ENCODE measurements at places on chromosomes 2 and 18.

DNA sequence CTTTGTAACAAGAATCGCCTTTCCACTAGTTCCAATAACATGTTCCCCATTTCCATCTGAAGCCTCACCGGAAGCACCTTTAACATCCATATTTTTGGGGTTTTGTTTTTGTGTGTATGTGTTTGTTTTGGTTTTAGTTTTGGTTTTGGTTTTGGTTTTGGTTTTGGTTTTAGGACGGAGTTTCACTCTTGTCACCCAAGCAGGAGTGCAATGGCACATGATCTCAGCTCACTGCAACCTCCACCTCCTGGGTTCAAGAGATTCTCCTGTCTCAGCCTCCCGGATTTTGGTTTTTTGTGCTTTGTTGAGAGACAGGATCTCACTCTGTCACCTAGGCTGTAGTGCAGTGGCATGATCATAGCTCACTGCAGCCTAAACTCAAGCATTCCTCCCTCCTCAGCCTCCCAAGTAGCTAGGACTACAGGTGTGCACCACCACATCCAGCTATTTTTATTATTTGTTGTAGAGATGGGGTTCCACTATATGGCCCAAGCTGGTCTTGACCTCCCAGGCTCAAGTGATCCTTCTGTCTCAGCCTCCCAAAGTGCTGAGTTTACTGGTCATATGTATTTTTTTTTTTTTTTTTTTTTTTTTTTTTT lies 36.3 kb downstream of the TGOLN2 start:
- no peak for ATAC-seq

GRCh38 chr2:136119717-136120675 lies 2.0 kb upstream of the CXCR4 start:
- ATAC-seq = no peak

GRCh38 chr18:79756826-79757225 lies 40.9 kb upstream of the KCNG2 start:
- ATAC-seq = no peak

DNA sequence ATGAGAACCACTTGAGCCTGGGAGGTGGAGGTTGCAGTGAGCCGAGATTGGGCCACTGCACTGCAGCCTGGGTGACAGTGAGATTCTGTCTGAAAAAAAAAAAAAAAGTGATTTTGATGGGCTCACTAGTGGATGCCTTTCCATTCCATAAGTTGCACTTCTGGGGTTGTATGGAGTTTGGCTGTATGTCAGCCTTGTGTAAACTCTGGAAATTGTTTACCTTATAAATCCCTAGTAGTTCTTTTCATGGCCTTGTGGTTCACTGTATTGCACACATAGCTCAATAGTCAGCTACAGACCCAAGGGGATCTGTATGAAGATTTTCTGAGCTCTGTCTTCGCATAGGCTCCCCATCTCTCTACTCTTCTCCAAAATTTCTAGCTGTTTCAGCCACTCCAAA lies 131.9 kb downstream of the SOX11 start:
- ATAC-seq = no peak

DNA sequence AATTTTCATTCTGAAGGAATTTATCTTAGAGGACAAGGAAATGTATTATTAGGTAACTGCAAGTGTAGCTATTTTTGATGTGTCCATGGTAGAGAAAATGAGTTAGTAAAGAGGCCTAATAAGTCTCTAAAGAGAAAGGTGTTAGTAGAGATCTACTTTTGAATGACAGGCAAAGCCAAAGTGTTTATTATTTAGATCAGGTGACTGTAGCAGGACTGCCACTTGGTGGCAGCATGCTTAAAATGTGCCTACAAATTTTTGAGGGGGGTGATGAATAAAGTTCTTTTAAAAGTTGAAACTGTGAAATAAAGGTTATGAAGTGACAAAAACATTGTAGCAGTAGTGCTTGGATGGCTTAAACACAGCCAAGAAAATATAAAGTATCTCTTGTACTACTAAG lies 421.5 kb upstream of the MEIS1 start:
- ATAC-seq = no peak

- no peak for ATAC-seq
Observed at GRCh38 chr2:217844696-217845095, 158.1 kb downstream of the TNS1 start.

GRCh38 chr18:47883771-47884413 lies 46.6 kb downstream of the SMAD2 start:
- ATAC-seq = no peak

DNA sequence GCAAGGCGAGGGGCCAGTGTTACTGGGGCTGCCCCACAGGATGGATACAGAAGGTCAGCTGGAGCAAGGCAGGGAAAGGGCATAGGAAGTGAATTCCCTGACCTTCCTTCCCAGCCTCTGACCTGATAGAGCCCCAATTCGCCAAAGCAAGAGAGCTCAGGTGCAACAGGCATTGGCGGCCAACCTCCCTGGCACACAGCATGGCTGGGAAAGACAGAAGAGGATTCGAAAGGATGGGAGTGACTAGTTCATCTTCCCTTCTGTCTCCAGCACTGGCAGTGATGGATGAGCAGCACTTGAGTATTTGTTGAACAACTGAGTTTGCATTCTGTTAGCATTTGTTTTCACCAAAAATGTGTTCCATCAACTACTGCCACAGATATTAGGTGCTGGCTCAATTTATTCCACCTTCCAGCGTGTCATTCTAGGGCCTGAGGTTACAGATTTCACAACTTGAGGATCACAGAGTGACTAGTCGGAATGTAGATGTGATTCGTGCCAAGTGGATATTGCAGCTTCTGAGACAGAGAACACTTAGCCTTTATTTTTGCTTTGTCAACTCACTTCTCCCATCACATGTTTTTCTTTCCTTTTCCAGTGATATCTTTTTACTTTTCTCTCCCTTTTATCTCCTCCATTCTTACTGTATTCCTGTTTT lies 6.2 kb downstream of the COPS8 start:
- ATAC-seq = no peak

DNA sequence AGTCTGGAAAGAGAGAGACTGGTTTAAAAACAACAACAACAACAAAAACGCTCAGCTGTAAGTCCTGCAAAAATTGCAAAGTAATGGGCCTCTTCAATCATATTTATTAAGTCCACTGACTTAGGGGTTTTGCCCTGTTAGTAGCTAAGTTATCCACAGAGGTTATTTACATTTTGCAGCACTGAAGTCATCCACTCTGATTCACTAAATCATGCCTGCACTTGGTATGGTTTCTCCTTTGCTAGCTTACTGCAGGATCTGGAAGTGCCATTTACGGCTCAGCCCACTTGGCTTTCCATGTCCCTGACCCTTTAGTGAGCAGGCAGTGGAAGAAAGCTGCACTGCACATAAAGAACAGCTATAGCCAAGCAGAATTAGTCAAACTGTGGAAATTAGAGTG lies 484.4 kb downstream of the NRXN1 start:
- ATAC-seq = peak; percentile 46

- ATAC-seq = no peak
Observed at GRCh38 chr2:10572701-10573100, 117.1 kb downstream of the NOL10 start.

- no peak for ATAC-seq
Observed at GRCh38 chr2:9122367-9122766, 84.2 kb upstream of the ASAP2 start.

GRCh38 chr18:7696780-7697179 lies 129.7 kb downstream of the PTPRM start:
- peak; percentile 93 for ATAC-seq

DNA sequence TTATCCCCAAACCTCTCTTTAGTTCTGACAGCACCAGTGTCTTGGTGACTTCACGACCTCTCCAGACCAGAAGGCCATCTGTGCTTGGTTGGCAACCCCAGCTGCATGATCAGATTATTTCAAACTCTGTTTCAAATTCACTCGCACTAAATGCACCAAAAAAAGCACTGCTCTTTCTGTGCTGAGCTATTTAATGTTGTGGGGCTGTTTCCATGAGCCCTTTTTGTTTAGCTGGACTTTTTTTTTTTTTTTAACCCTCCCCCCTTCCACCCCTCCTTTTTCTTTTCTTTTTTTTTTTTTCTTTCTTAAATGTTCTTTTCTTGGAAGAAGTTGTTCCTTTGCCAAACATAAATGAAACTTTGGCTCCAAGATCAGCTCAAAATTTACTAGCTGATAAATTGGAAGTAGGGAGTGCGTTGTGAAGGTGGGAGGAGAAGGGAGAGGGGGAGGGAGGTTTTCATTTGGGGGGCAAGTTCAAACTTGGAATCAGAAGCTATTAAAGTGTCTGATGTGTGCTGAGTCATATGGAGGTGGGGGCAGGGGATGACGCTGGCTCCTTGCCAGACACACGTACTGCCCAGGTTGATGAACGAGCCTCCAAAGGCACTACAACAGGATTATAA lies 543.0 kb upstream of the TNP1 start:
- peak; percentile 90 for ATAC-seq

GRCh38 chr2:45028276-45028675 lies 19.0 kb upstream of the SIX2 start:
- no peak for ATAC-seq

DNA sequence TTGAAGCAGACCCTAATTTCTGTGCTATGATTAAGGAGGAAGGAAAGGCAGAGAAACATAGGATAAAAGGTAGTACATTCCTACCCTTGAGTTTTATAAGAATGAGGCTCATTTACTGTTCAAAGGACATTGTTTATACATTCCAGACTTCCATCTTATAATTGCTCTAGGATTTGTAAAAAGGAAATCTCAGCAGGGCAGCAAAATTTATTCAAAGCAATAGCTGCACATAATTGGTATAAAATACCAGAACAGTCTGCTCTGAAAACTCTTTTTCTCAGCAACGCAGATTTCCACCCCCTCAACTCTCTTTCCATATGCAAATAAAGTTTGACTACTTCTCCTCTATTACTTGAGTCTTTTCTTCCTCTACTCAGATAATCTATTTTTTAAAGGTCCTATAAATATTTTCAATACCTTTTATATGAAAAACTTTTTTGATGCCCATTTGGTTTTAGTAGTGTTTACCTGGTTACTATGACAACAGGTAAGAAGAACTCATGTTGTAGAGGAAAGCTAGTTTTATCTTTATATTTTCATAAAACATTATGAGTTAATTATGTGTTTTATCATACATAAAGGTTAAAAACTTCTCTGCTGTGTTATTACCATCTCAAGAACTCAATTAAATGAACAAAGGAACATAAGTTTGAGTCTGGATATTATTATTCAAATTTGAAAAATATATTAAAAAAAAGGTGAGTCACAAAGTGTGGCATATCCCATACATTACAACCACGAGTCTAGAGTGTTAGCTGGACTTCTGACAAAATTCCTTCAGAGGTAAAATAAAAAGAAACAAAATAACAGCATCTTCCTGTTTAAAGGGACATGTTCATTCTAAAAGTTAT lies 19.9 kb downstream of the RBMS1 start:
- ATAC-seq = no peak

DNA sequence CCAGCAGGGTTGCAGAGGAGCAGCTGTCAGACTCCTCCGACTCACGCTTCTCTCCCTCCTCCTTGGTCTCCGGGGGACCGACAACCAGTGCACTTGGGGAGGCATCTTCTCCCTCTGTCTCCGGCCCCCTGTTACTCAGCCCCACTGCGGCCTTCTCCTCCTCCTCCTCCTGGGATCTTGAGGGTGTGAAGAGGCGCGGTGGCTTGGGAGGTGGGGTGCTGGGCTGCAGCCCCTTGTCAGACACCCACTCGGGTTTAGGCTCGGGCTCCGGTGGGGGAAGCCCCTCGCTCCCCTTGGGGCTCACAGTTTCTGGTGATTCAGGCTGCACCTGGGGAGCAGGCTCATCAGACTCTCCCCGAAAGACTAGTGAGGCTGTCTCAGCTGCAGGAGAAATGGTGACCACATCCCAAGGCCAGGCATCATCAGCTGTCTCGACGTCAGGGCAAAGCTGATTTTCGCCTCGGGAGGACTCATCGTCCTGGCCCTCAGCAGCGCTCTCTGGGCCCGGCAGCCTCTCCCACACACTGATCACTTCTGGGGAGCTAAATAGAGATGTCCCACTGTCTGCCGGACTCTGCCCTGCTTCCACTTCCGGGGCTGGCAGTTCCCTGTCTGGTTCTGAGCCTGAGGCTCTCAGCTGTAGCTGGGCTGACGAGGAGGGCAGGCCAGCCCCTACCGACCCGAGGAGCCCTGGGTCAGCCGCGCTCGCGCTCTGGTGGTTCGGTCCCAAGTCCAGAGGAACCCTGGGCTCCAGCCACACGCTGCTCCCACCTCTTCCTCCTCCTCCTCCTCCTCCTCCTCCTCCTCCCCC lies 9.0 kb upstream of the SFXN5 start:
- no peak for ATAC-seq

GRCh38 chr2:152755029-152755428 lies 36.6 kb downstream of the ARL6IP6 start:
- no peak for ATAC-seq

GRCh38 chr2:235914756-235915155 lies 253.4 kb downstream of the GBX2 start:
- no peak for ATAC-seq

DNA sequence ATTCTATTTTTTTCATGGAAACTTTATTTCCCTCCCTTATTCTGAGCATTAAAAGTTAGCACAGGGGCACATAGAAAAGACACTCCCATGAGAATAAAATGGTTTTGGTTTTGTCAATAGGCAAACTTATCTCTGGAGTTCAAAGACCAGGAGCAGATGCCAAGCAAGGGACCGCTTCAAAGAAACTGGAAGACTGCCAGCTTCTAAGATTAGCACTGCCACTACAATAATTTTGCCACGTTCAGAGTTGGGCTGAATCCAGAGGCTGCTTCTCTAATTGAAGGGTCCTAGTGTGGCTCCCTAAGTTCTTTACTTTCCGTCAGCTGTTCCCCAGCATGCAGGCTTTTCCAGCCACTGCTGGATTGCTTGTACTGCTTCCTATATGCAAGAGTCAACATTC lies 681.0 kb upstream of the GCFC2 start:
- ATAC-seq = no peak

GRCh38 chr2:65737452-65738011 lies 305.1 kb upstream of the SPRED2 start:
- ATAC-seq = peak; percentile 32

DNA sequence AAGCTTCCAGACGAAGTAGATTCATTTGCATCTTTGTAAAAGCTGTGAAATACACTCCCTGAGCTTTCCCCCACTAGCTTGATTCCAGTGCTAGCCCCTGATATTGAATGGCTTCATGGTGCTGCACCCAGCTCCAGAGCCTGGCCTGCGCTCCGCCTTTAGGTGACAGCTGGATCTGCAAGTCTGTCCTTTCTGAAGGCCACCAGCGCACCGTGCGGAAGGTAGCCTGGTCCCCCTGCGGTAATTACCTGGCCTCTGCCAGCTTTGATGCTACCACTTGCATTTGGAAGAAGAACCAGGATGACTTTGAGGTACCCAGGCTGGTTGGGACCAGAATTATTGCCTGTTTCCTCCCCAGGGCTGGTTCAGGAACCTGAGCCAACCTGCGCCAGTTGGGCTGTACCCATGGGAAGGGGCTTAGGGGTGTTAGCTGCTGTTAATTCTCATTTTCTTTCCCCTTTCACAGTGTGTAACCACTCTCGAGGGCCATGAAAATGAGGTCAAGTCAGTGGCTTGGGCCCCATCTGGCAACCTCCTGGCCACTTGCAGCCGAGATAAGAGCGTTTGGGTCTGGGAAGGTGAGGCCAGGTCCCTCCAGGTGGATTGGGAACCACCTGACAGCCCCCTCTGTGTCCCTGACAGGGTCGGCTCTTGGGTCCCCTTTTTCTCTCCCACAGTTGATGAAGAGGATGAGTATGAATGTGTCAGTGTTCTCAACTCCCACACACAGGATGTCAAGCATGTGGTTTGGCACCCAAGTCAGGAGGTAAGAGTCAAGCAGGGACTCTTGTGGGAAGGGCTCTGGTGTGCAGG lies 1.3 kb downstream of the CIAO1 start:
- ATAC-seq = no peak
